ENCODE measurements at places on chromosomes 12 and 14.
A peak's percentile ranks its signal among the peaks of the same experiment; 100 is the strongest.

GRCh38 chr12:93978553-93978952 is 169.8 kb upstream of the PLXNC1 start:
- no peak for DNase-seq

- no peak for DNase-seq
Observed at GRCh38 chr14:33668066-33668465, 282.8 kb downstream of the EGLN3 start.

DNA sequence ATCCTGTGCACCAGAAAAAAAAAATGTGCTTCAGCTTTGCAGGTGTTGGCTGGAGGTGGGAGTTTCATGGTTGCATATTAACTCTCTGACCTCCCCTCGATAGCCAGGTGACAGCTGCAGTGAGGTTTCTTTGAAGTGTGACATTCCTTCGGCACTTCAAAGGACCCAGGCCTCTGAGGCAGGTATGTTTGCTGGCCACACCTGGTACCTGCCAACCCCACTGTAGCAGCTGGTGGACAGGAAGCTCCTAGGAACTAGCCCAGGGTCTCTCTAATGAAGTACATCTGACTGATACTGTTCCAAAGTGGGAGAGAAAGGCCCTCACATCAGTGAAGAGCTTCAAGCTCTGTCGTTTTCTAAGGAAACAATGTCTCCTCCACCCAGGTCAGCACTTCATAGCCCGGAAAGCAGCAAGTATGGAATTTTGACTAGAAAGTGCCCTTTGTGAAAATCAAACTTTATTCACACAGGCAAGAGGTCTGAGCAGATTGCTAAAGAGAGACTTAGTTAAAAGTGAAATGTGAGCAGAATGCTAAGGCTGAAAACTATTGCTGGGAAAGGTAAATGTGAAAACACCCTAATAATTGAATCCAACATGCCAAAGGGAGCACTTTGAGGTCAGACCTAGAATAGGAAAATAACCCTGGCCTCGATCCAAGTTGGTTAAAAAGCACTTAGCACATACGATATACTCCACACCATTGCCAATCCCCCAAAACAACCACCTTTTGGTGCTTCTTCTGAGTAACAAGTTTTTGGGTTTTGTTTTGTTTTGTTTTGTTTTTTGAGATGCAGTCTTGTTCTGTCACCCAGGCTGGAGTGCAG is 71.3 kb downstream of the PHLDA1 start:
- DNase-seq: peak; percentile 37

DNA sequence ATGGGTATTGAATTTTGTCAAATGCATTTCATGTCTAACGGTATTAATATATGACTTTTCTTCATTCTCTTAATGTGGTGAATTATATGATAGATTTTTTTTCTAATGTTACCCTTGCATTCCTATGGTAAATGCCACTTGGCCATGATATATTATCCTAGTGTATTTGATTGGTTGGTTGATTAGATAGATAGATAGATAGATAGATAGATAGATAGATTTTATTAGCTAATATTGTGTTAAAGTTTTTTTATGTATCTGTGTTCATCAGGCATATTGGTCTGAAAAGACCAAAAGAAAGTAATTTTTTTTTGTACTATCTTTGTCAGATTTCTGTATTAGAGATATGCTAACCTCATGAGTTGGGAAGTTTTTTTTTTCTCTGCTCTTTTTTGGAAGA is 124.6 kb downstream of the TGFB3 start:
- DNase-seq: no peak

DNA sequence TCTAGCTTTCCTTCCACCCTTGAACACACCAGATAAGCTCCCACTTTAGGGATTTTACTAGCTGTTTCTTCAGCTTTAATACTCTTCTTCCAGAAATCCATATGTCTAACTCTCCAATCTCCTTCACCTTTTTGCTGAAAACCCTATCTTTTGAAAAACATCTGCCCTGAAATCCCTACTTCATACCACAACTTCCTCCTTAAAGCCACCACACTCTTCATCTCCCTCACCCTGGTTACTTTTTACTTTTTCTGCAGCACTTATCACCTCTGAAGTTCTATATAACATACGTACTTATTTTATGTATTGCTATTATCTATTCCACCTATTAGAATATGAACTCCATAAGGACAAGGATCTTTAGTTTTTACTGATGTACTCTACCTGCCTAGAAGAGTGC is 28.6 kb upstream of the PTPRQ start:
- DNase-seq: no peak

GRCh38 chr14:100103250-100104005 is 38.2 kb downstream of the EVL start:
- DNase-seq: no peak

DNA sequence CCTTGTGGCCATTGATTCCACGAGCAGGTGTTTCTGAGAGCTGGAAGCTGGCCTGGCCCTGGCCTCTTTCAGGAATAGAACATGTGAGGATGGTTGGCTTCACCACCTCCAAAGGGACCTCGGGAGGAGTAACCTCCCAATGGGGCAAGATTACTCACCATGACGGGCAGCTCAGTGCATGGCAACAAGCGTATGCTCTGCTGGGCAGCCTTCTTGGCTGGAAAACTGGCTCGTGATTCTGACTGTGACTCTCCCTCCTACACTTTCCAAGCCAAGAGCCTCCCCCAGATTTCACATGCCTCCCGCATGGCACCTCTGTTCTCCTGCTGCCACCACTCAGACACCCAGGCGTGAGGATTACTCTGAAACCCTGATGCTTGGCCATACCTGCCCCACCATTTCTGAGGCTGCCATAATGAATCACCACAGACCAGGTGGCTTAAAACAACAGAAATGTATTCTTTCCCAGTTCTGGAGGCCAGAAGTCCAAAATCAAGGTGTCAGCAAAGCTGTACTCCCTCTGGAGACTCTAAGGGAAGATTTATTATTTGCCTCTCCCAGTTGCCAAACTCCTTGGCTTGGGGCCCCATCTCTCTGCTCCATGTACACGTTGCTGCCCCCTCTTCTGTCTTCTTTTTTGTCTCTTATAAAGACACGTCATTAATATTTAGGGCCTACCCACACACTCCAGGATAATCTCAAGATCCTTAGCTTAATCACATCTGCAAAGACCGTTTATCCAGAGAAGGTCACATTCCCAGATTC is 215.9 kb downstream of the CHST11 start:
- DNase-seq: no peak
